ENCODE measurements at places on chromosomes 11 and 22.

- no peak for DNase-seq
Measured at GRCh38 chr11:17067417-17067816, 10.1 kb downstream of the RPS13 start.

- no peak for DNase-seq
Measured at GRCh38 chr11:58577555-58578135, 1.2 kb upstream of the ZFP91 start.

- DNase-seq: no peak
Measured at GRCh38 chr22:50640857-50641647, 13.1 kb upstream of the ARSA start.

DNA sequence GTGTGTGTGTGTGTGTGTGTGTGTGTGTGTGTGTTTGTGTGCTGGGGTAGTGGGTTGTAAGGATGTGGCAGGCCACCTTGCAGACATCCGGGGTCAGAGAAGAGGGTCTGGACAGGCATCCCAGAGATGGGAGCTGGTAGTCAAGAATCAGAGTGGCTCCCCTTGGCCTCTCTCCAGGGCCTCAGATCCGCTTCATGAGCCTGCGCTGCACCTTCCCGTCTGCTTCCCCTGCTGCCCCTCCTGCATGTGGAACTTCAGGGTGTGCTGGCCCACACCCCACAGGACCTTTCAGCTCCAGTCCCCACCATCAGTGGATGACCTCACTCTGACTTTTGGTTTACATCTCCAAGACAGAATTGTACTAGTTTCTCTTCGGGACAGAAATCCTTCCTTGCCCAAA is 31.2 kb downstream of the TREH start:
- no peak for DNase-seq

- DNase-seq: no peak
Measured at GRCh38 chr11:4763096-4763495, 6.6 kb downstream of the OR51F1 start.

DNA sequence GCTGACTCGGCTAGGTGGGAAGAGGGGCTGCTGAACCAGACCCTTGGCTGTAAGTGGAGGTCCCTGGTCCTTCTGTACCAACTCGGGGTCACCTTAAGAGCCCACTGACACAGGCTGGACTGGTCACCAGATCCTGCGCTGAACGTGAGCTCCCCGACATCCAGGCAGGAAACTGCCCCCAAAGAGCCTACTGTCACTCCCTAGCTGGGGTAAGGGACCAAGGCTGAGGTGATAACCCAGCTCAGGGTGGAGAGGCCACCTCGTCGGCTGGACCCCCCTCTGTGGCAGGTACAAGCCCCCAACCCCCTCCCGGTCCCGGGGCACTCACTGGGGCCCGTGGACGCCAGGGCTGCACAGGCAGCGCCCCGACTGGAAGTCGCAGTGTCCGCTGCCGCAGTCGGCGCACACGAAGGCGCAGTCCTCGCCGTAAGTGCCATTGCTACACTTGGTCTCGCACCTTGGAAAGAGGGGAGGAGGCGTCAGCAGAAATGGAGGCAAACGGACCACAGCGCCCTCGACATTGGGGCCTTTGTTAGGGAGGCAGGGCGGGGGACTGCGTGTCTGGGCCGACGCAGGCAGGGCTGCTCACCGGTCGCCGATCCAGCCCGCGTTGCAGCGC is 7.4 kb downstream of the SCARF2 start:
- no peak for DNase-seq

Measured in hematopoietic multipotent progenitor cell treated with erythropoietin and hydrocortisone succinate and interleukin-3 and kit ligand, for 15 days (in vitro differentiated cells).